ENCODE measurements at places on chromosomes 7 and 10.

- no peak for DNase-seq
Measured at GRCh38 chr7:105650382-105650970, 69.2 kb upstream of the EFCAB10 start.

- no peak for DNase-seq
Measured at GRCh38 chr10:22505911-22506685, 160.8 kb downstream of the SPAG6 start.

DNA sequence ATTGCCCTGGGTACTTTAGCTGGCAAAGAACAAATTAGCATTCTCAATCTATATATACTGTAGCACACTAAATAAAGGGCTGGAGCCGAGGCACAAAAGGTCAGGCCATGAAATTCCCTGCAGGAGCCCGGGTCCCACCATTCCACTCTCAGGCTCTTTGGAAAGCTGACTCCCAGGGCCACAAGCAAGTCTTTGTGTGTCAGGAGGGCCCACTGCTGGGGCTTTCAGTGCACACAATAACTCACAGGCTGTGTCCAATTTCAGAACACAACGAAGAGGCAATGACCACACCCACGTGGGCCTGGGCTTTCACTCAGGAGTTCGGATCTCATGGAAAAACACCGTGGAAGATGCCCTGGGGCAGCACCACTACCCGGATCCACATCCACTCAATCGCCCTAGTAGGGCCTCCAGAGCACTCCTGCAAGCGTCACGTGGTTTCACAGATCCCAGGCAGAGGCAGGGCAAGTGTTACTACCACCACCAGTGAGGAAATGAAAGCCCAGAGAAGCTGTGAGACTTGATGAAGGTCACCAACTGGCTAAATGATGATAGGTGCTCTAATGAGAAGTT, 60.3 kb downstream of the COBL start:
- DNase-seq = no peak

DNA sequence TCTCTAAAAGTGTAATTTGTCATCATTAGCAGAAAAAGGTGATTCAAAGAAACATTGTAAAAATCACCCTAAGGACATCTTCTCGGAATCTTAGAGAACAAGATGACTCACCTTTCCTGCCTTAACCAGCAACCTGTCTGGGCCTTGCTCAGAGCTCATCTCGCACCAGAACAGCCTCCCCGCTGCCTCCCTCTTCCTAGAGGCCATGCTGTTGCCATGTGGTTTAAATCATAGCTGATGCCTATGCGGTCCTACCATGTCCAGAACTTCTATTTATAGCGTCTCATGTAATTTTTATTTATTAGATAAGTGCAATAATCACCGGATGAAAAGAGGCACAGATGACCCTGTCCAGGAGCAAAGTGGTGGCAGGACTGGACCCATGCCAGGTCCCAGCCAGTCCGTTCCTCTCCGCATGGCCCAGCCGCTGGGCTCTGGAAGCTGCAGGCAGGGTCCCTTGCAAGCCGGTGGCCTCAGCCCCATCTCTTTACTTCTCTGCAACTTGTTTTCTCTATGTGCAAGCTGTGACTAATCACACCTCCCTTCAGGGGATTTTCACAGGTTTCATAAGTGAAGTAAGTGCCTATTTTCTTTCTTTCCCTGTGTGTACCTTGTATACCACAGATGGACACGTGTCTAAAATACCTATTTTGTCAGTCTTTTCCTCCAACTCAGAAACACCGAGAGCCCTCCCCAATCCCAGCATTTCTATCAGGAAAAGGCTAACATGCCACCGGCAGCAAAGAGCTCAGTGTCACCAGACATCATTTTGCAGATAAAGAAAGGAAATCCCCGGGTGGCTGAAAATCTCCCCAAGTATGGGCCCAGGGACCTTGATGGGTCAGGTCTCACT, 27.1 kb downstream of the KLF6 start:
- DNase-seq = no peak

GRCh38 chr10:110931769-110932381, 12.5 kb downstream of the SHOC2 start:
- no peak for DNase-seq

DNA sequence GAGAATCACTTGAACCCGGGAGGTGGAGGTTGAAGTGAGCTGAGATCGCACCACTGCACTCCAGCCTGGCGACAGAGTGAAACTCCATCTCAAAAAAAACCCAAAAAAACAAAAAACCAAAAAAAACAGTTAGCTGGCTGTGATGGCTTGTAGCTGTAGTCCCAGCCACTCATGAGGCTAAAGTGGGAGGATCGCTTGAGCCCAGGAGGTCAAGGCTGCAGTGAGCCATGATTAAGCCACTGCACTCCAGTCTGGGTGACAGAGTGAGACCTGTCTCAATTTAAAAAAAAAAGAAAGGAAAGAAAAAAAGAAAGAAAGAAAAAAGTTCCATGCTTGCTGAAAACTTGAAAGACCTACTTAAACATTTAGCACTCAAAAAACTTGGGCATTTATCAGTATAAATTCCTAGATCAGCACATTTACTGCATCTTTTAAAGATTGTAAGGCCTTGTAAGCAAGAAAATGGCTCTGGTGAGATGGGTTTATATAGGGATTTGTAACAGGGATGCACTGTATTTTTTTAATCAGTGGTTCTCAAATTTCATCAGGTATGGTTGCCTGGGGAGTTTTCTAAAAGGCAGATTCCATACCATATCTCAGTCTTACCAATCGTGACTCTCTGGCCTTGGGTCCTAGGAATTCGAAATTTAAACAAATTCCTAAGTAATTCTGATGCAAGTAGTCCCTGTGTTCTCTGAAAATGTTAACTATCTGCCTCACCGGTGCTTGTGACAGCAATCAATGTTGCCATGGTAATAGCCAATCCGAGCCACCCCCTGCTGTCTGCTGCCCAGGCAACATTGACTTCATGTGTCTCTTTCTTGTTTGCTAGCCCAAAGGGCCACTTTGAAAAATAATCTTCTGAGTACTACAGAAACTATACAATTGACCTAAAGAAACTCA, 11.5 kb upstream of the NT5C2 start:
- DNase-seq = no peak

DNA sequence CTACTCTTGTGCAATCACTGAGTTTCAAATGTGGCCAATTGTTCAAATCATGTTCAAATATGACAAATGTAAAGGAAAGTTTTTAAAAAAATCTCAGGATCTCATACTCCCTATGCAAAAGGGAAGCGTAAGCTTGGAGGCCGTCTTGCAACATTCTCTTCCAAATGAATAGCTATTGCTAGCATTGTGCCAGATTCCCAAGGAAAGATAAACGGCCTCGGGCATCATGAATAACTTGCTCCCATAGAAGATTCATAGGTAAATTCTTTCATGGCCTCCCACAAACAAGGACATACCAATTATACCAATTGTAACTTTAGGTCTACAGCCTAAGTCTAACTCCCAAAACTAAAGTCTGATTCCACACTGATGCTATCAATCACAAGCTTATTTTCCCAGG, 416.9 kb downstream of the THSD7A start:
- no peak for DNase-seq

Measured in AG08395 (cell line).